ENCODE measurements at places on chromosomes 2 and 18.

DNA sequence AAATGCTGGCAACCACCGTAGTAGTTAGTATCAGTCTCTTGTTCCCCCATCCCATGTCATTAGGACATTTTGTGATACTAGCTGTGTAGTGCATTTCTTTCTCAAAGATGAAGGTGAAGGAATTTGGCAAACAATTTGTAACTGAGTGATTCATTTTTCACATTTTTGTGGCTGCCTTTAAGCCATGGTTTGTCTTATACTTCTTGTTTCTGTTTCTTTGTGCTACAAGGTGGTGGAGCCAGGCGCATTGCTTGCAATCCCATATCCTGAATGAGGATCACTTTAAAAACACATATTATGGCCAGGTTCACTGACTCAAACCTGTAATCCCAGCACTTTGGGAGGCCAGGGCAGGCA is 40.6 kb downstream of the GPD2 start:
- H3K27me3 ChIP-seq, result no peaks in the 10 kb centered on the region
- H3K36me3 ChIP-seq, result peaks cover 42% of the 10 kb centered on the region
- peak overlapping the region; percentile 42 for H3K27ac ChIP-seq
- H3K4me3 ChIP-seq, result peak overlapping the region; percentile 1
- peak; percentile 67 for ATAC-seq

DNA sequence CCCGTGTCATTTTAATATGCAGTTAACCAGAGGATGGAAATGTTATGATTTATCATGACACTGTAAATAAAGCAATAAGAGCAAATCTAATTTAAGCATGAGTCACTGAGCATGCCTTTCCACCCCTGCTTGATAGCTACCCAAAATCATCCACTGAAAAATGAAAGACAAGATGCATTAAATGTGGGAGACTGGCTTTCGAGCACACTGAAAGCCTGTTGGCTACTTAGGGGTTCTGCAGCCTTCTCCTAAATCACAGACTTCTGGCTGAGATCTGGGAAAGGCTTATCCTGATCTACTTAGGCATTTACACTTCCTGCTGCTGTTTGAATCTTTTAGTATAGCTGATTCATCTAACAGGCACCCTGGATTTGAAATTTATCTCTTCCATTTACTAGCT is 778.3 kb upstream of the CDH7 start:
- H3K4me1 ChIP-seq, result no peaks in the 10 kb centered on the region
- no peak overlapping the region for H3K27ac ChIP-seq
- no peak overlapping the region for H3K4me3 ChIP-seq
- H3K36me3 ChIP-seq, result no peaks in the 10 kb centered on the region

GRCh38 chr2:128488434-128488833 is 169.8 kb upstream of the HS6ST1 start:
- H3K36me3 ChIP-seq, result no peaks in the 10 kb centered on the region
- no peaks in the 10 kb centered on the region for H3K4me1 ChIP-seq
- H3K27ac ChIP-seq, result no peak overlapping the region
- H3K27me3 ChIP-seq, result peaks cover 10% of the 10 kb centered on the region
- no peak overlapping the region for H3K4me3 ChIP-seq

GRCh38 chr2:76977846-76978727 is 544.1 kb downstream of the LRRTM4 start:
- ATAC-seq, result no peak
- H3K4me3 ChIP-seq, result no peak overlapping the region
- H3K27ac ChIP-seq, result no peak overlapping the region
- H3K27me3 ChIP-seq, result no peaks in the 10 kb centered on the region
- H3K4me1 ChIP-seq, result no peaks in the 10 kb centered on the region
- no peaks in the 10 kb centered on the region for H3K36me3 ChIP-seq

DNA sequence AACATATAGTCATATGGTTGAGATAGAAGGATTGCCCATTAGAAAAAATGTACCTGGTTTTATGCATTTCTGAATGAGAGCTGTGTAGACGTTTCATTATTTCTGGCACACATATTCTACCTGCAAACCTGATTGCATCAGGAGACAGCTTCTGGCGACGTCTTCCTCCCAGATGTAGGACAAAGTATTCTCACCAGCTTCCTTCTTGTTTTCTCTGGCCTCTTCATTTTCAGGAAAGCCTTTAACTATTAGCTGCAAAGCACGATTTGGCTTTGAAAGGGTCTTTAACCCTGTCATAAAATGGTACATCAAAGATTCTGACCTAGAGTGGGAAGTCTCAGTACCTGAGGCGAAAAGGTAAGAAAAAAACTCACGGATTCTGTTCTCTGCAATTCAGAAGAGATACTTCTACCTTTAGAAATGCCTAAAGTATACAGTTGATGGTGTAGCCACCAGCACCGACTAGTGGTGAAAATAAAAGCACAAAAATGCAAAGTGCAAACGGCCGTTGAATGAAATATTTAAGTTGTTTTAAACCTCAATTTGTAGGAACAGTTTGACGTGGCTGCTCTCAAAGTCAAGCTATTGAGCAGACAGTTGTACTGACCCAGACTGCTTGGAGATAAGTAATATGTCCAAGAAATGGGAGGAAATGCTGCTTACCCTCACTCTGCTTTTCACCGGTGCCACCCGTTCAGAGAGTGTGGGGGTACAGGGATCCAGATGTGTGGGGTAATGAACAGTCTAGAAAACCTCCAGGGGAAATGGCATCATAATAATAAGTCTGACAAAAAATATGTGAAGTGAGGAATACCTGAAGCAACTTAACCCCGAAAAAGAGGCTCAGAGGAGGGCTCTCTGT is 20.2 kb downstream of the IL18RAP start:
- peaks cover 7% of the 10 kb centered on the region for H3K4me1 ChIP-seq
- peak; percentile 79 for ATAC-seq
